ENCODE measurements at places on chromosomes 1 and 21.

DNA sequence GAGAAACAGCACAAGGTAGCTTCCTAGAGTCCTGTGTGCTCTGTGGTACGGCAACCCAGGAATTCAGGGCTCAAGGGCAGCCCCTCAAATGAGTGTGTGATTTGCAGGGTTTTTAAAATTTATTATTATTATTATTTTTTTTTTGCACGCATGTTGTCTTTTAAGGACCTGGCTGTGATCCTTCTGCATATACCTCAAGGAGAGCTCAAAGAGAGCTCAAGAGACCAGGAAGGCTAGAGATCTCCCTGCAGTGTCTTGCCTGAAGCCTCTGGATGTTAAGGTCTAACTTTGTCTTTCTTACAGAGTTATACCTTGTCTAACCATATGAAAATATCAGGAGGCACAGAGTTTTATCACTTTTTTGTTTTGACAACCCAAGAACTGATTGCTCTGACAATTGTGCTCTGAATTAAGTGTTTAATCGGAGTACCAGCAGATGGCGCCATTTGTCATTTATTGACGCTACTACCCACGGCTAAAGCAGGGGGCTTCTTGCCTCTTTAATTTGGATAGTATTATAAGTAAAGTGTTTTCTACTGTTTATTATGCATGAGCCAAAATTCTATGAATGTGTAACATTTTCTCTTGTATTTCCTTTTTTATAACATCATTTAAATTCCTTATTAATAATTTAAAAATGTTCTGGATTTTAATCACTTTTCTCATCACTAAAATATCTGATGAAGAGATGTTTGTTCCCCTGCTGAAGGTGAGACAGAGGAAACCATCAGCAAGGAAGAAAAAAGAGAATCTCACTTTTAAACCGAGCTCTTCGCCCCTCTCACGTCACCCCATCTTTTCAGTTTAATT is 35.8 kb upstream of the LMO4 start:
- DNase-seq = peak; percentile 64

DNA sequence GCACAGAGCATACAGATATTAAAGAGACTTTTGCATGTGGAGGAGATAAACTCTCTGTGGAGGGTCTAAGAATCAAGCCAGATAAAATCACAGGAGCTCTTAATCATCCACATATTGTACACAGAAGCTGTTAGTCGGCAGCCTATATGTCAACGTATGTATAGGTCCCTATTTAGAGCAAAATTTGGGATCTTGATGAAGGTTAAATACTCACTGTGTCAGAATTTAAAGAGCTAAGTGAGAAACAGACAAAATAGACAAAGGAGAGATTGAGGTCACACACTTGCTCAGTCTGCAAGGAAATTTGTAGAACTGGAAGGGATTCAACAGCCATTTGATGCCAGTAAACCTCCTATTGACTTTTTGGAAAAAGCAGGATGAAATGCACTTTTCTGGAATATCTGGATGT is 4.1 kb upstream of the IRF2BP2 start:
- DNase-seq = no peak

GRCh38 chr1:147851149-147851548 is 51.4 kb upstream of the GJA8 start:
- DNase-seq = no peak

DNA sequence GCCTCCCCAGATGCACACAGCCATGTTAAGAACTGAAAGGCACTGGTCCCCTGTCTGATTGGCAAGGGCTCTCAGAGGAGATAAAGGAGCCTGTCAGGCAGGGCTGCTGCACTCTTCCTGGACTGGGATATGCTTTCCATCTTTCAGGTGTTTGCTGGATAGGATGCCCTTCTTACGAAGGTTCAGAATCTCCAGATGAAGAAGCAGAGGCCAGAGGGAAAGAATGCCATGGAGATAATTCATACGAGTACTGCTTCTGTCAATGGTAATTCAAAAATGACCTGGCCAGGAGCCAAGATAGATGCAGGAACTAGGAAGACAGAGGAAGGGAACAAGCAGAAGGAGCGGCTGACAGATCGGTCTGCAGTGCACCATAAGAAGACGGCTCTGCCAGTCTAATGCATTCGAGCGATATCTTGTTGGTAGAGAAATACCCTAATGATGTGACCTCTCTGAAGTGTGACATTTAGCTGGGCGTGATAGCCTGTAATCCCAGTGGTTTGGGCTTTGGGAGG is 16.6 kb upstream of the ATP2B4 start:
- DNase-seq = no peak

DNA sequence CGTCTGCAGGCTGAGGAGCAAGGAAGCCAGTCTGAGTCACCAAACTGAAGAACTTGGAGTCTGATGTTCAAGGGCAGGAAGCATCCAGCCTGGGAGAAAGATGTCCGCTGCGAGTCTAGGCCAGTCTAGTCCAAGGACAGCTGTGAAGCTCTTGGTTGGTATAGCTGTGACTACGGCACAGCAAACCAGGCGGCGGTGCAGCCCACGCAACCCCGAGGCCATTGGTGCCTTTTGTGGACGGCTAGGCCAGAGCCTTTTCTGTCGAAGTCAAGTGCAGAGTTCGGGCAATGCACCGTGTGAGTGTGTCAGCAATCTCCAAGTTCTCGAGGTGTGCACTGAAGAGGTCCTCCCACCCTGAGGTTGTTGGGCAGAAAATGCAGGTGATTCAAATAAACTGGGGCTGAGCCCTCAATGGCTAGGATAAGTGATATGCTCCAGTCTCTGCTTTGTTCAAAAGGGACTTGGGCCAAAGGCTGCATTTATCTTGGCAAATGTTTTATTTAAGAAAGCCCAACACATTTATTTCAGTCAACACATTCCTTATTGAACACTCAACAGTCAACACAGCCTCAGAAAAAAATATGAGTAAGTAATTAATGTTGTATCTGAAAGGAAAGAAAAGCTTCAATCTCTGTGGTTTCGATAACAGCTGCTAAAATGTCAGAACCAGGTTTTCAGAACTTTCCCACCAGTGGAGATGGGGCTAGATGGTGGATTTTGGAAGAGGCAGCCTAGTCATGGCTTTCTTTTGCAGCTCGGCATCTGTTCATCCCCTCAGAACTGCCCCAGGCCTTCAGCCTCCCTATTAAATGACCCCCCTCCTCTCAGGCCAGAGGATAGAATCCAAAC is 78.1 kb upstream of the COX20 start:
- no peak for DNase-seq

GRCh38 chr1:224430511-224431113 is 4.0 kb downstream of the WDR26 start:
- DNase-seq = peak; percentile 73

DNA sequence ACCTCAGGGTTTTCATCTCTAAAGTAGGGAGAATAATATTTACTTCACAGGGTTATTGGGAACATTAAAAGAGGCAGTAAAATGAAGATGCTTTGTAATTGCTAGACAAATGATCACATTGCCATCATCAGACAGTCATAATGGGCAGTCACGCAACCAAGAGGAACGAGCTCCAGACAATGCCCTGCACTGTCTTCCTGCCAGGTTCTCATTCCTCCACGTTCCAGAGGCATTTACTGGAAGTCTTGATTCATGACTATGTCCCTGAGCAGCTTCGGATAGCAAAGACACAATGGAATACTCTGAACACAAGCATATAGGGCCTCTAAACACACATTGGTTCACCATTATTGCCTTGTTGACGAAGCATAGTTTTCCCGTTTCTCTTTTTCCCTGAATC is 389.7 kb downstream of the NTNG1 start:
- no peak for DNase-seq

DNA sequence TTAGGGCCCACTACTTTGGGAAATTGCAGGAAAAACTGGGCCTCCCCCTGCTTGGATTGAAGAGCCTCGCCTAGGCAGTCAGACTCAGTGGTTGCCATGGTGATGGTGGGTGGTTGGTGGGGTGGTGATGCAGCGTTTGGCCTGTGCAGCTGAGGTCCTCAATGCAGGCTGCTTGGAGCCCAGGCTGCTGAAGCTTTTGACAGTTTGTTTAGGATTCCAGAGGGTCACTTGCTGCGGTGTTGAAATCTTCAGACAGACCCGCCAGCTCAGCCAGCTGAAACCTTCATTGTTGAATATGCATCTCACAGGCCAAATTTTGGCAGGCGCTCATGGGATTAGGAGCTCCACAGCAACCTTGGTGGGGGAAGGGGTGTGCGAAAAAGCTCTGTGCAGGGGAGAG is 67.9 kb downstream of the CACNA1E start:
- DNase-seq = no peak

DNA sequence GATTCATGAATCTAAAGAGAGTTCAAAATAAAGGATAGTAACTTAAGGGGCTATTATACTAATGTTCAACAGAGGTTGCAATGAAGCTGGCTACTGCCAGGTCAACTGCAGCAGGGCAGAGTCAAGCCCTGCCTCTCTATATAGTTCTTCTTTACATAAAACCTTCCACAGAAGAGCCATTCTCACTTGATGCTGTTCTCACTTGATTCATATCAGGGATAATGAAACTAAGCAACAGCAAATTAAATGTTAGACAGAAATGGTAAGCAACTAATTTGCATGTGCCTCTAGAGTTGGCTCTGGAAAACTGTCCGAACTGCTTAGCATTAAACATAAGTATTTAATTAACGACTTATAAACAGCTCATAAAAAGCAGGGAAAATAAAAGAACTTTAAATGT is 17.4 kb downstream of the CCSAP start:
- DNase-seq = no peak

GRCh38 chr1:194047206-194047605 is 860.8 kb upstream of the B3GALT2 start:
- no peak for DNase-seq

- DNase-seq = no peak
Measured at GRCh38 chr1:59532102-59532501, 235.2 kb downstream of the FGGY start.

DNA sequence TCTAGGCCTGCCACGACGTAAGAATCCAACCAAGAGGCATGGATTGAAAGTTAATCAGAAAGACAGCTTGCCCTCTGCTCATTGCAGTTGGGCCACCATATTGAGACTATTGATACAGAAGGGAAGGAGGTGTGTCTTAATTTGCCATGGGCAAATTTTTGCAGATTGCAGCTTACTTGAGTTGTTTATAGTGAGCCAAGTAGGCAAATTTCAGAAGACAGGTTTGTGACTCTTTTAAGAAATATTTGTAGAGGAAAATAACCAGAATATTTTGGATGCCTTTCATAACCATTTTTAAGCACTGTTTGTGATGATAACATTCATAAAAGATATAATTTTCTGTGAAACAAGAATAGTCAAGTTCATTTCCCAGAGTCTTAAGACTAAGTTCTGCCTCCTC is 74.1 kb downstream of the PRDM2 start:
- no peak for DNase-seq

- DNase-seq = no peak
Measured at GRCh38 chr1:228963795-228964177, 228.5 kb downstream of the RHOU start.

DNA sequence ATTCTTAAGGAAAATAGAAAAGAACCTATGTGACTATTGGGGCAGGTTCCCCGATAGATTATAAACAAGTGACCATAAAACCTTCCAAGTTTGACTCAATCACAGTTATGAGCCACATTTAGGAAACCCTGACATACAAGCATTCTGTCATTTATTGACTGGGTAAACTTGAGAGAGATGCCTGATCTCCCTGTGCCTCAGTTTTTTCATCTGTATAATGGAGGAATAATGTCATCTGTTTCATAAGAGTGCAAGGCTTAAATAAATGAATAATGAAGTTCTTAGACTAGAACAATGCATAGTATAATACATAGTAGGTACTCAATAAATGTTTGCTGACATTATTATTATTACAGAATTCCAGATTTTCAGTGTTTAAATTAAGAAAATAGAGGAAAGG is 18.9 kb upstream of the EEIG2 start:
- DNase-seq = no peak

GRCh38 chr1:53984726-53985125 is 33.3 kb downstream of the LDLRAD1 start:
- DNase-seq = no peak

GRCh38 chr1:160821627-160822026 is 25.7 kb downstream of the LY9 start:
- no peak for DNase-seq

GRCh38 chr1:228802386-228803220 is 67.3 kb downstream of the RHOU start:
- no peak for DNase-seq

DNA sequence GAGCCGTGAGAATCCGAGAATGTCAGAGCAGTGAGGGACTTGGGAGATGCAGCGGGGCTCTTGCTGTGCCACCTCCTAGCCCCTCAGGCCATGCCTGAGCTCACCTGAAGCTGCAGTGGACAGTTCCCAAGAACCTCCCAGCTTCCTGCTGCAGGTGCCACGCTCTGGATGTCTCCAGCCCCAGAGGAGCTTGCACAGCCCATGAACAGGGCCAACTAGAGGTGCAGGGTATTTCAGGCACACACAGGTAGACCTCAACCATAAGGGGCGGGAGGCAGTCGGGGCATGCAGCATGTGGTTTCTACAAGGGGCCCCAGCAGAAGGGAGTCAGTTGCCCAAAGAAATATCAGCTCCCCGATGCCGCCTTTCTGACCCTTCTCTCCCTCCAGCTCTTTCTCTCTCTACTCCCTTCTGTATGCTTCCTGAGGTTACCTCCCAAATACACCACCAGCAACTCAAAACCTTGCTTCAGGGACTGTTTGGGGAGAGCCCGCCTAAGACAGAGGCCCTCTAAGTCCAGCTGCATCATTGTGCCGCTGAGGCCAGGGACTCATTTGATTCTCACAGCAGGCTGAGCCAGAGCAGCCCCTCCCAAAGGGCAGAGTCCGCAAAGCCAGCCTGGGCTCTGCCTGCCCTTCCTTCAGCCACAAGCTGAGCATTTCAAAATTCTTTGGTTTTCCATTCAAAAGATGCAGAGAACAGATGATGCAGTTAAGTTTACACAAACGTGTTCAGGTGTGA is 209.8 kb downstream of the MATN1 start:
- DNase-seq = no peak

GRCh38 chr21:33975548-33976081 is 60.0 kb upstream of the ATP5PO start:
- peak; percentile 70 for DNase-seq

- peak; percentile 50 for DNase-seq
Measured at GRCh38 chr1:200128944-200129879, 101.7 kb downstream of the NR5A2 start.

DNA sequence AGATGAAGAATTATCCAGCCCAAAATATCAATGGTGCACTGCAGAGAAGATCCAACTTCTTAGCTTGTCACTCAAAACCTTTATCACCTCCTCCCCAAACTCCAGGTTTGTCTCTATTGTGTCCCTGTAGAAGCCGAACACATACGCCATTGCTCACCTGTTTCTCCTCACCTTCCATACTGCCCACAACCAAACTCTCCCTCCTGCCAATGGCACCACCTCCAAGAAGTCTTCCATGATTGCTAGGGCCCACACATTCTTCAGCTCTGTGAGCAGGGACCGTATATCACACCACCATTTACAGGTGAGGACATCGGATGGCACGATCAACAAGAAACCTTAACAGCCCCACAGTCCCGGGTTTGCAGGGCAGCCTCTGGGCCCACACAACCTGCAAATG is 2.2 kb downstream of the LAPTM5 start:
- no peak for DNase-seq

- no peak for DNase-seq
Measured at GRCh38 chr21:23127973-23128372, 2129.8 kb downstream of the NCAM2 start.
